IMR-90 (cell line): ENCODE measurements at places on chromosomes 16 and 17. TPM values are rescaled to one million over a fixed set of nuclear protein-coding genes. Genes with fewer than 3 reads are reported as not detected.

- DNase-seq: no peak
These were observed 19.6 kb downstream of the BEAN1 start for GRCh38 chr16:66446737-66447136.

The CCDC144A gene
- 0.49 and 0.51 TPM in 2 replicates for polyA plus RNA-seq

GRCh38 chr16:65394281-65394680 lies 272.4 kb upstream of the CDH11 start:
- no peak for DNase-seq

The ITGB3 gene
- polyA plus RNA-seq: 9.0 and 9.8 TPM in 2 replicates

DNA sequence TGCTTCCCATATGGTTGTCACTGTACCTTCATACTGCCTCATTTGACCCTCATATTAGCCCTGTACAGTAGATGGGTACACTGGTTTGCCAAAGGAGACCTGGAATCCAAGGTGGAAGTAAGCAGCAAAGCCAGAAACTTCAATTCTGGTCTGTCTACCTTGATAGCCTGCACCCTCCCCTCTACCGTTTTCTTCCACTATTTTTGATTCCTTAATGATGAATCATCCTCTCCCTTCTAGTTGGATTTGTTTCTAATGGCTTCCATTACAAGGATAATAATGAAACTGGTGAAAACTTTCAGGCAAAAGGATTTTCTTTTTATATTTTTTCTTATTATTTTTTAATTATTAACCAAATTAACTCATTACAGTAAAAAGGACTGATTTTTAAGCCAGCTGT lies 17.3 kb downstream of the TAC4 start:
- DNase-seq: no peak

DNA sequence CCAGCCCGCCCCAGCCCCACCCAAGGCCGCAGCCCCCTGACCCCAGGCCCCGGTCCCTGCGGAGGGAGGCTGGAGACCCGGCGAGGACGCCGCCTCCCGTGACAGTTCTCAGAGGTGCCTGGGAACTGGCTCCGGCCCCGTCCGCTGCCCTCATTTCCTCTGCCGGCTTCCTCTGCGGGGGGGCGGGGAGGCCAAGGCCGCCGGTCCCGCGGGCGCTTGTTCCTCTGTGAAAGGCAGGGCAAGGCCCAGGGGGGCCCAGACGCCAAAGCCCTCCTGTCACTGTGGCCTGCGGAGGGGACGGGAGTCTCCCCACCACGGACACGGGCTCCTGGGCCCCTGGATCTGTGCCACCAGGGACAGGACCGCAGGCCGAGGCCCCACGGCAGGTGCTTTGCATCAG lies 5.0 kb upstream of the PVALEF start:
- no peak for DNase-seq

- DNase-seq: no peak
These were observed 279.3 kb upstream of the KIF2B start for GRCh38 chr17:53543472-53543871.

The FZD2 gene
- 130 and 133 TPM in 2 replicates for polyA plus RNA-seq

The PRDM7 gene
- polyA plus RNA-seq: not detected in 2 replicates

DNA sequence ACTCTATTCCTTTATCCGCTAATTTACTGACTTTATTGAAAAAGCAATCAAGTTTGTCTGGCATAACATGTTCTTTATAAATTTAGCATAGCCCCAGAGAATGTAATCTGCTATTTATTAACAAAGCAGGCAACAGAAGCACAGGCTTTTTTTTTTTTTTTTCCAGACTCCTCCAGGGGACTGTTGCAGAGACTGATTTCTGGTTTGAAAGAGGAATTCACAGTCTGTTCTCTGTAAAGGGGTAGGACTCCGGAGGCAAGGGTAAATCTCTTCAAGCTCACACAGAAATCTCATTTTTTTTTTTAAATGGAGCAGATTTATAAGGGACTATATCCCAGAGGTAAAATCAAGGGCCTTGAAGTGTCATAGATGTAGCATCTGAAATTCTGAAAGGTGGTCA lies 1386.5 kb upstream of the CDH8 start:
- no peak for DNase-seq

DNA sequence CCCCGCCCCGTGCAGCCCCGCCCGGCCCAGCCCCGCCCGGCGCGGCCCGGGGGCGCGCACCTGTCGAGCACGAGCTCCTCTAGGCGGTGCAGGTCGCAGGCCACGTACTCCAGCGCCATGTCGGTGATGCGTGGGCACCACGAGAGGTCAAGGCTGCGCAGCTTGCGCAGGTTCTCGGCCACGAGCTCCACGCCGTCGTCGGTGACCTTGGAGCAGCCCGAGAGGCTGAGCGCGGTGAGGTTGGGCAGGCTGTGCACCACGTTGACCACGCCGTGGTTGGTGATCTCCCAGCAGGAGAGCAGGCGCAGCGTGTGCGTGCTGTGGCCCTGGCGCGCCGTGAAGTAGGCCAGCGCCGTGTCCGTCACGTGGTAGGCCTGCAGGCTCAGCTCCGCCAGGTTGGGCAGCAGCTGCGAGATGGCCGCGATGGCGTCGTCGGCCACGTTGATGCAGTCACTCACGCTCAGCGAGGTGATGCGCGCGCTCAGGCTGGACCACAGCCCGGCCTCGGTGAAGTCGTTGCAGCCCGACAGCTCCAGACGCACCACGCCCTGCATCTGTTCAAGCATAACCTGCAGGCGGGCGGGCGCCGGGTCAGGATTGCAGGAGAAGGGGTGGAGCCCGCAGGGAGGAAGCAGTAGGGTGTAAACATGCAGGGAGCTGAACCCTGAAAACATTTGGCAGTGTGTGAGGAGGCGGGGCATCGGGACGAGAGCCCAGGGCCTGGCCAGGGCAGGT lies 5.3 kb upstream of the WDR24 start:
- DNase-seq: no peak
